ENCODE measurements at places on chromosomes 5 and 9.

DNA sequence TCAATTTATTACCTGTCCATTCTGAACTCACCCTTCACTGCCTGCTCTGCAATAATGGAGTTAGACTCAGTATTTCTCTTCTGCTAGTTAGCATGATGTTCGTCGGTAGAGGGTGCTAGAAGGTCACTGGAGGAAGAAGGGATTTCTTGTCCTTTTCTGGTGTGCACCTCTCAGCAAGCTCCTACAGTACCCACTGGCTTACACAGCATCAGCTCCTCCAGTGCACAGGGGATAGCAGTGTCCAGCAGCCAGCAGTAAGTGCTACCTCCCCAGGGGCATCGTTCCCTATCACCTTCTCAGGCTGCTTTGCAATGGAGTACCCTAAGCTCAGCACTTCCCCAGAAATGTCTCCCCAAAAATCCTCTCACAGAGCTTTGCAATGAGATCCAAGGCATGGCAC is 45.9 kb upstream of the APC start:
- peak; percentile 44 for DNase-seq

DNA sequence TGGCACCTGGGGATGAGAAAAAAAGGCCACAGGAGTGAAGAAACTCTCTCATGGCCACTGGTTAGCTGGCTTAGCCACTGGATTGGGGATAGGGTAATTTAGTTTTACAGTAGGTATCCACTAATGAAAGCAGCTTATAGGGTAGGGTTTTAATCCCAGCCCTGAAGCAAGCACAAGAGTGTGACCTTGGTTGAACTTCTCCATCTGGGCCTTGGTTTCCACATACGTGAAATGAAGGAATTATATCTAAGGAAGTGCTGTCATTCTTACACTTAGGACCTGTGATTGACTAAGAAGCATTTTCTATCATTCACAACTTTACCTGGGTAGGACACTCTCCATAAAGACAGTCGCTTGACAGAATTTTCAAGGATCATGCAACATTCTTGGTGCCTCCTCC is 49.6 kb downstream of the FAT2 start:
- no peak for DNase-seq

GRCh38 chr5:68285851-68286611 is 70.5 kb downstream of the PIK3R1 start:
- peak; percentile 68 for DNase-seq

- DNase-seq, result no peak
These were observed 59.5 kb downstream of the KLF4 start for GRCh38 chr9:107430071-107430470.

- DNase-seq, result no peak
These were observed 10.7 kb upstream of the SEC16A start for GRCh38 chr9:136493567-136493971.

DNA sequence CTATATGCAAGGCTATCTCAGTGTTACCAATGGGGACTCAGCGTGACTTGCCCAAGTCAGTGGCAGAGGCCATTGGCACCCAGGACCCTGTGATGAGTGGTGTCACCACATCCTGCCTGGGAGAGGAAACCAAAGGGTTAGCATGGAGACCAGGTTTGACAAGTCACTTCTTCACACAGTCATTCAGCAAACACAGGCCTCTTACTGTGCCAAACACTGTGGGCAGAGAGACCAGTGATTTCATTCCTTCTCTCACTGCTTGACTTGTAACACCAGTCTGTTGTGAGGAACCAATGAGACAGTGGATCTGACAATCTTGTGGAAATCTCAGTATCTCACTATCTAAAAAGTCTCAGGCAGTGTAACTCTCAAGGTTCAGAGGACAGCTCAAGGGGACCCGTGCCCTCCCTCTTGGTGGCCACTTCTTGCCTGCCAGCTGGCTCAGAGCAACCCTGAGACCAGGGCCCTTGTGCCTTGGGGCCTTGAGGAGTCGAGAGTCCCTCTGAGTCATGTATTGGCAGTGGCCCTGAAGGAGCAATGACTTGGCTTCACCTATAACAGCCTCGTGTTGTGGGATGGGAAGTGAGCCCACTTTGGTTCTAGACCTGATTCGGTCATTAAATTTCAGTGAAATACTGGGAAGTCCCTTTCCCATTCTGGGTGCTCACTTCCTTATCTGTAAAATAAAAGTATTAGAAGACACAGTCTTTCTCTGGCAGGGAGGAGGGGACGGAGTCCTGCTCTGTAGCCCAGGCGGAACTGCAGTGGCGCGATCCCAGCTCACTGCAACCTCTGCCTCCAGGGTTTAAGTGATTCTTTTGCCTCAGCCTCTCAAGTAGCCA is 1.6 kb downstream of the FABP6 start:
- DNase-seq, result peak; percentile 27

GRCh38 chr5:179766021-179766725 is 27.6 kb upstream of the LTC4S start:
- peak; percentile 29 for DNase-seq

GRCh38 chr5:68367287-68367686 is 151.7 kb downstream of the PIK3R1 start:
- DNase-seq, result no peak

DNA sequence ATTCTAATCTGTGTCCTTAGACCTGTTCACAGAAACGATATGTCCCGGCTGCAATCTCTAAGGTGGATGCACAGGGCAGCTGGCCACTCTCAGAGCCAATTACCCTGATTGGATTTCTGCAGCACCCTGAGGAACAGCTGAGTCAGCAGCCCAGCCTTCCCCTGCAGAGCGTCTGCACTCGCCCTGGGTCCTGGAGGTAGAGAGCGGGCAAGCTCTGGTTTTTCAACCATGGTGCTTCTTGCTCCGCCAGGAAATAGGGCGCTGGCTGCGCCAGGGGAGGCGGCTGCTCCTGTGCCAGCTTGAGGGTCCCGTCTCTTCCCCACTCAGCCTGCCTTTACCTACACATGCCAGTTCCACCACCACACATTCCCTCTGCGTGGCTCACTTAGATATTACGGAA is 19.2 kb downstream of the NDUFS6 start:
- no peak for DNase-seq

- peak; percentile 37 for DNase-seq
These were observed 193.4 kb downstream of the CDK5RAP2 start for GRCh38 chr9:120386390-120387131.

- no peak for DNase-seq
These were observed 419.5 kb upstream of the TLE4 start for GRCh38 chr9:79152306-79152705.

DNA sequence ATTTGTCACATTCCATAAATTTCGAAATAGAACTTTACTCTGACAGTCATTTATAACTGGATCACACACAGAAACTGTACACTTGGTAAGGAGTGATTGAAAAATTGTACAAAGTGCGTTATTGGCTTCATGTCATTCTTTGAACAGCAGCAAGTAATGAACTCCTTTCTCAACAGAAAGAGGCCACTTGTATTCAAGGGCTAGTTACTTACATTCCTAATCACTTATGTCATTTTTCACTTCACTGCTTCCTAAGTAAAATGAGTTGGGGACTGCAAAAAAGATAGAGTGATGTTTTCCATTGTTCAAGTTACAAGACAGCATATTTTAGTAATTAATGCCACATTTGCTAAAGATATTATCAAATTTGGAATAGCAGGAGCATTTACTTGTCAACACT is 893.2 kb downstream of the DTWD2 start:
- peak; percentile 1 for DNase-seq

- no peak for DNase-seq
These were observed 623.2 kb upstream of the FAM174A start for GRCh38 chr5:99911971-99912370.

DNA sequence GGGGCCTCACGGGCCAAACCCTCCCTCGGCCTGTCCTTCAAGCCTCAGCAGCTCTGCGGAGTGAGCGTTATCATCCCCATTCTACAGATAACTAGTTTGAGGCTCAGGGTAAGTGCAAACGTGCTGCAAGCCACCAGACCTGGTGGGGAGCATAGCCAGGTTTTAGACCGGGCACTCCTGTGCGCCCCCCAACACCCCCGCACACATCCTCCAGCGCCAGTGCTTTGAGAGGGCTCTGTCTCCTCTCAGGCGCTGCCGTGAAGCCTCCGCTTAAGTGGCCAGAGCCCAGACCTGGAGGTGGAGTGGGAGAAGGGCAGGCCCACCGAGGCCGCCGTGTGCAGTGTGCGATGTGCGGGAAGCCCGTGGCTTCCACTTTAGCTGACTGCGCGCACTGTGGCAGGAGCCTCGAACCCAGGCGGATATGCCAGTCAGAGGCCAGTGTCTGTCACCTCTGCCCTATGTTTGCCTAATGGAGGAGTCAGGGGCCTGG is 1.6 kb upstream of the MGAT1 start:
- DNase-seq, result no peak

DNA sequence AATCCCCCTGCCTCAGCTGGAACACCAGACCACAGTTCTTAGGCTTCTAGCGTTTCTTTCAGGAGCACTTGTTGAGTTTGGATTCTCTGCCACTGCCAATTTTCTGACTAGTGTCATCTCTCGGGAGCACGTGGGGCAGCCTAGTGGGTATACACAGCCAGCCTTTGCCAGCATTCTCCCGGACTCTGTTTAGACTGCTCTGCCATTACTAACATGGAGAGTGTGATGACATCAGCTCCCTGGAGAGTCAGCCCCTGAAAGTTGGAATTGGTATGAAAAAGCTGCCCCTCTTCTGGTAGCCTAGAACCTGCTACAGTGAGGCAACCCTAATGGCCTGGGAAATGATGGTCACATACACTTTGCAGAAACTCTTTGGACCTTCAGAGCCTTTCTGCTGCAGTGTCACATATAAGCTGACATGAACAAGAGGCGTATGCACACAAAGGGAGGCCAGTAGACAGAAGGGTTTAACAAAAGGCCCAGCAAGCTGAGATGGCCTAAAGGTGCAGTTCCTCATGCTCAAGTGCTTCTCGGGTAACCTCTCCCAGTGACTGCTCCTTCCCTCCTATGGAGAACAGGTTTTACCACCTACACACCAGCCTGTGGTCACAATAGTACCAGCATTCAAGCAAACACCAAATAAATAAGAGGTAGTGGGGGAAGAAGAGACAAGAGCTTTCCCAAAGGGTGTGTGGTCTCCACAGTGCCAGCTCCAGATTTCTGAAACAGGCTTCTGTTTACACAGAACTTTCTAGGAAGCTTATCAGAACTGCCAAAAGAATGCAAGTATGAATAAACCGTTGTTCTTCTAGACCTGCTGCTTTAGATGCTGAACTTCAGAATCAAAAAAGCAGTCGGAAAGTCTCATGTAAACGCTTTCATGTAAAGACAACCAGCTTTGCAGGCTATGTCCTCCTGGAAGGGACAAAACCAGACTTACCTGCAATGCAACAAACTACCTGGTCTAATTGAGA is 16.5 kb downstream of the SPACA9 start:
- DNase-seq, result no peak

DNA sequence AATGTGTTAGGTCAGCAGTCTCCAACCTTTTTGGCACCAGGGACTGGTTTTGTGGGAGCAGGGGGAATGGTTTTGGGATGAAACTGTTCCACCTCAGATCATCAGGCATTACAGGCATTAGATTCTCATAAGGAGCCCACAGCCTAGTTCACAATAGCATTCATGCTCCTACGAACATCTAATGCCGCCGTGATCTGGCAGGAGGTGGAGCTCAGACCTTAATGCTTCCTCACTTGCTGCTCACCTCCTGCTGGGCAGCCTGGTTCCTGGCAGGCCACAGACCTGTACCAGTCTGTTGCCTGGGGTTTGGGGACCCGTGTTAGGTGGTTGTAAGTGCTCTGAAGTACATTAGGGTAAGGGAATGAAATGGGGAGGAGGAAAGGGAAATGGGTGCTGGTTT is 9.7 kb upstream of the CTNNA1 start:
- no peak for DNase-seq

DNA sequence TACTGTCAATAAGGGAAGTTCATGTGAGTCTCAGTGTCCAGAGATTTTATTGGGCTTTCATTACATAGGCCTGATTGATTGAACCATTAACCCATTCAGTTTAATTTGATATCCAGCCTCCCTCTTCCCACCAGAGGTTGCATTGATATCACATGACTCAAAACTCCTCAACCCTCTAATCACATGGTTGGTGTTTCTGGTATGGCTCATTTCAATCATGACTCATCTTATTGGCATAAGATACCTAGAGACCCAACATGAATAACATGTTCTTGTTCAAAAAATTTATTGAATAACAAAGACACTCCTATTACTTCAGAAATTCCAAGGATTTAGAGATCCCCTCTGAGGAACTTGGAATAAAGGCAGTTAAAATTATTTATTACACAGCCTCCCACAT is 982.2 kb downstream of the TLE1 start:
- no peak for DNase-seq

- peak; percentile 23 for DNase-seq
These were observed 113.2 kb downstream of the DCP2 start for GRCh38 chr5:113089653-113090335.

- no peak for DNase-seq
These were observed 406.3 kb downstream of the DMRT2 start for GRCh38 chr9:1456301-1457024.

DNA sequence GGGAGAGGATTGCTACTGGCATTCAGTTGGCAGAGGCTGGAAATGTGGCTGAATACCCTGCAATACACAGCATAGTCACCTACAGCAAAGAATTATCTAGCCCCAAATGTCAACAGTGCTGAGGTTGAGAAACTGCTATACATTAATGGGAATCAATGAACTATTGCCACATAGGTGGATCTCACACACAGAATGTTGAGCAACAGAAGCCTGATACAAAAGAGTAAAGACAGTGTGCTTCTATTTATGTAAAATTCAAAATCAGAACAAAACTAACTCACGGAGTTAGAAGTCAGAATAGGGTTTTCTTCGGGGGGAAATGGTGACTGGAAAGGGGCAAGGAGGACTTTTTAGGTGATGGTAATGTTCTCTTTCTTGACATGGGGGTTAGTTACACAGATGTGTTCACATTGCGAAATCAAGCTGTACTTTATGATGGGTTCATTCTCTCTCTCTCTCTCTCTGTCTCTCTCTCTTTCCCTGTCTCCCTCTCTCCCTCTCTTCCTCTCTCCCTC is 45.7 kb upstream of the PANK3 start:
- DNase-seq, result no peak

DNA sequence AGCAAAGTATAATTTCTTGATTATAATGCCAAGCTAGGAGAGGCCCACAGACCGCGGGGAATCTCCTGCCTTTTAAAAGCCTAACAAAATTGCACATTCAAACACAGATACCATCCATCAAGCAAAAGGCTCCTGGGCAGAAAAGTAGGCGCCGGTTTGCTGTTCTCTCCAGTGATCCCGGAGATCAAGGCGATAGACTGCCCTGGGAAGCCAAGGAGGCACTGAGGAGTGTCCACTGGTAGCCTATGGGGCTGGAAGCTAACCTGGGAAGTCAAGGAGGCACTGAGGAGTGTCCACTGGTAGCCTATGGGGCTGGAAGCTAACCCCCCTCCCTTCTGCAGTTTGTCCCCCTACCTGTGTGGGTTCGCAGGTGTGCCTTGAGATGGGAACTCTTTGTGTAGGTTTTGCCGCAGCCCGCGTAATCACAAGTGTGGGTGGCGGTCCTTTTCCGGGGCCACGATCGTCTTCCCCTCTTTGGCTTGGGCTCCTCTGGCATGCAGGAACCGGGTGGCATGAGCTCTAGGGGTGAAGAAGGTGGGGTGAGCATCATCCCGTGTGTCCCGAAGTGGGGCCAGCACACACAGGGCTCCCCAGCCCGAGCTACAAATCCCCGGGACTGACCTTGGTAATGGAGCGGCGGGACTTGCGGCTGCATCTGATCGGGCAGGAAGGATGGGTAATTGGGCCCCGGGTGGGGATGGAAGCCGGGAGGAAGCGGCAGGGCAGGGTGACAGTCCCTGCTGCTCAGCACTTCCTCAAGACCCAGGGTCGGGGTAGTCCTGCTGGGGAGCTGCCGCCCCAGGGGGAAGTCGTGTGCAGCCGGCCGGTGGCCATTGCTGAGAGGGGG is 2.7 kb downstream of the KLF4 start:
- no peak for DNase-seq

- peak; percentile 83 for DNase-seq
These were observed 31.1 kb upstream of the GRXCR2 start for GRCh38 chr5:145903867-145904266.

- DNase-seq, result no peak
These were observed 78.8 kb upstream of the SPRY4 start for GRCh38 chr5:142403583-142403982.

Measured in EH (cell line).